ENCODE measurements at places on chromosomes 6 and 20.

- DNase-seq: no peak
Observed at GRCh38 chr20:50759678-50760077, 28.3 kb downstream of the PARD6B start.

GRCh38 chr6:169811072-169811471, 59.6 kb downstream of the ERMARD start:
- no peak for DNase-seq

GRCh38 chr6:155311086-155311485, 3.2 kb downstream of the TFB1M start:
- no peak for DNase-seq

- DNase-seq: no peak
Observed at GRCh38 chr6:119440953-119441352, 91.4 kb upstream of the MAN1A1 start.

- no peak for DNase-seq
Observed at GRCh38 chr20:59785986-59786795, 147.2 kb downstream of the SYCP2 start.

GRCh38 chr6:133248241-133249001, 7.3 kb downstream of the EYA4 start:
- no peak for DNase-seq

DNA sequence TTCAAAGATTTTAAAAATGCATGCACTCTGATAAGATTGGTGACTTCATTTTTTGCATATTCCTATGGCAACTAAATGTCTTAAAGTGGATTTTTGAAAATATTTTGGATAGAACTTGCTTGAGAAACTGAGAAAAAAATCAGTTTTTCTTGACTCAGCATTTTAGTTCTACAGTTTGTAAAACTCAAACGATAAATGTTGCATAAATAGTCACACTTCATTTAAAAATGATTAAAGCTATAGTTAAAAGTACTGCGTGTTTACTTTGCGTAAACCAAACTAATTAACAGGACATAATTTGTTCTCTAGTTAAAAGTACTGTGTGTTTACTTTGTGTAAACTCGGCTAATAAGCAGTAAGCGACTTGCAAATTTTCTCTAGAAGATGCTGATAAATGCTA, 28.3 kb upstream of the MEI4 start:
- DNase-seq: no peak

- DNase-seq: no peak
Observed at GRCh38 chr6:13641315-13641714, 26.2 kb downstream of the NOL7 start.

DNA sequence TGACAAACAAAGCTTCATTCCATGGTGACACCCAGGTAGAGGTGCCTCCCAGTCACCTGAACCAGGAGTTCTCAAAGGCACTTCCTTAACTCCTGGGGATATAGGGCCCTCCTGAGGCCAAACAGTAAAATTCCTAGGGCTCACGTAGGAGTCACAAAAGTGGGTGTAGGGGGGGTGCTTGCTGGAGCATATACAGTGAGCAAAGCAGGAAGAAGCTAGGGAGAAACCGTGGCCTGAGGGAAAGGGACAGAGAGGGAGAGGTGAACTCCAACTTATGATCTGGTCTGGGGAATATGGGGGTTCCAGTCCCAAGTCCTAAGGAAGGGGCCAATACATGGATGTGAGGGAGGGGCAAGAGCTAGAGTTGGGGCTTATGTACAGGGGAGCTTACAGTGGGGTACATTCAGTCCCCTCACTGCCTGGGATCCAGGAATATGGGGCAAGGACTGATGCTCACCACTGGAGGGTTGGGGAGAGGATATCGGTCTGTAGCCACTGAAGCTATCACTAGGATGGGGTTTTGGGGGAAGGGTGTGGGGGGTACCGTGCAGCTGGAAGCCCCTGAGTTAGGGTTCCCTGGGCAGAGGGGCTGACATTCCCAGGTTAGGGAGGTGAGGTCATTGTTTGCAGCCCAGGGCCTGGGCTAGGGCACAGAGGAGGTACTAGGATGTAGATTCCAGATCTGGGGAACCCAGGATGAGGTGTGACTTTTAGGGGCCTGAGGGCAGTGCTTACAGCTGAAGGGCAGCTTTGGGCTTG, 950 bp downstream of the PEDS1 start:
- no peak for DNase-seq

- DNase-seq: no peak
Observed at GRCh38 chr6:71706523-71706922, 179.8 kb upstream of the RIMS1 start.

- no peak for DNase-seq
Observed at GRCh38 chr20:5945963-5946362, 4.4 kb downstream of the TRMT6 start.

GRCh38 chr20:49435639-49436038, 46.8 kb downstream of the KCNB1 start:
- no peak for DNase-seq

GRCh38 chr6:107264357-107264840, 149.1 kb upstream of the BEND3 start:
- no peak for DNase-seq

- peak; percentile 12 for DNase-seq
Observed at GRCh38 chr6:35919085-35919826, 1.6 kb downstream of the SRPK1 start.

DNA sequence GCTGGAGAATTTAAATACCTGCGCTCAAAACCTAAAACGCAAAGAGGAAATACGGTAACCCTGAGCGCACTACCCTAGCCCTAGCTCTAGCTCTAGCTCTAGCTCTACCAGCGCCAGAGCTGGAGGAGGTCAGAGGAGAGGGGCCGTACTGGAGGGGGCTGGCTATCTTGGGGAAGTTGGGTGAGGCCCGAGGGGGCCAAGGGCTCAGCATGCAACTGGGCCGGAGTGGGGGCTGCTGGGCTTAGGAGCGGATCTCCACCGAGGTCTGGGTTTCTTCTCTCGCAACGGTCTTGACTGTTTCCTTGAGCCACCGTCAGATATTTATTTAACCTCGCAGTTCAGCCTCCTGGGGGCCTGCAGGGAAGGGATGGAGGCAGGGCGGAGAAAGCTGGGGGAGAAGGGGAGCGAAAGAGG, 91.0 kb downstream of the NCR2 start:
- no peak for DNase-seq

GRCh38 chr20:8126181-8126580, 5.9 kb upstream of the PLCB1 start:
- DNase-seq: no peak

DNA sequence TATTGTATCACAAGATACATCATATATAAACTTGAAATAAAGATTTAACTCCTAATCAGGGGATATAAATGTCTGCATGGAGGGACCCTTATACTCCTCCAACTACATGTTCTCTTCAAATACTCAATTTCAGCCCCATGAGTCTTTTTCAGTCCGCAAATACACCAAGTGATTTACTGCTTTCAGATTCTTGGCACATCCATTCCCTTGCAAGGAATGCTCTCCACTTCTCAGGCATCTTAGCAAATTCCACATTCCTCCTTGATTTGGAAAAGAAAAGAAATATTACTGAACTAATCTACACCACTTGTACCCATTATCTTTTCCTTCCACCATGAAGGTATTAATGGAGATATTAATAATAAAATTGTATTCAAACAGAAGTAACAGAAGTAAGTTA, 999.4 kb upstream of the GJE1 start:
- DNase-seq: no peak

GRCh38 chr6:109760208-109760607, 69.1 kb downstream of the FIG4 start:
- DNase-seq: no peak
